ENCODE measurements at places on chromosomes 7 and 10. TPM values are rescaled to one million over a fixed set of nuclear protein-coding genes. Genes with fewer than 3 reads are reported as not detected.

GRCh38 chr7:116499168-116500077 lies at the start of gene CAV2:
Gene CAV2 (plus strand): TSS chr7:116499738. CDS start chr7:116499782, 44 bp downstream.
- DNase-seq = peak; percentile 31

- DNase-seq = no peak
Measured at GRCh38 chr10:125166658-125167057, 6.3 kb upstream of the CTBP2 start.

- DNase-seq = no peak
Measured at GRCh38 chr10:63611078-63611477, 89.9 kb downstream of the REEP3 start.

Gene SORCS1
- total RNA-seq = not detected

Gene RBP3
- total RNA-seq = not detected

Gene WNT8B
- 0.43 TPM for total RNA-seq

GRCh38 chr7:107742678-107743566 lies 1.0 kb upstream of the CBLL1 start:
- DNase-seq = no peak
